ENCODE measurements at places on chromosomes 4 and X.

DNA sequence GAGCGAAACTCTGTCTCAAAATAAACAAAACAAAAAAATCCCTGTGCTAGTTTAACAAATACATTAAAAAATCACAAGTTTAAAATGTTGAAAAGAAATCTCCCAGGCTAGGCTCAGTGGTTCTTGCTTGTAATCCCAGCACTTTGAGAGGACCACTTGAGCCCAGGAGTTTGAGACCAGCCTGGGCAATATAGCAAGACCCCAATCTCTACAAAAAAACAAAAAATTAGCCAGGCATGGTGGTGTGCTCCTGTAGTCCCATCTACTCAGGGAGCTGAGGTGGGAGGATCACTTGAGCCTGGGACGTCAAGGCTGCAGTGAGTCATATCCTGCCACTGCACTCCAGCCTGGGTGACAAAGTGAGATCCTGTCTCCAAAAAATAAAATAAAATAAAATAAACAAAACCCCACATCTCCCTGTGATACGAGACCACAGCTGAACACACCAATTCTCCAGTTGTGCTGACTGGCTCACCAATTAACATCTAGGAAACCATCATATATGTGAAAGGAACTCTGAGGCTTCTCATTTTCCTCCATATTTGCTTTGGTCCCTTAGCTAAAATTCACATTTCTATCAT is 7.3 kb downstream of the RPS4X start:
- H3K27ac ChIP-seq: peak overlapping the region; percentile 80
- peak; percentile 40 for DNase-seq
- peaks cover 52% of the 10 kb centered on the region for H3K4me1 ChIP-seq
- H3K27me3 ChIP-seq: no peaks in the 10 kb centered on the region

DNA sequence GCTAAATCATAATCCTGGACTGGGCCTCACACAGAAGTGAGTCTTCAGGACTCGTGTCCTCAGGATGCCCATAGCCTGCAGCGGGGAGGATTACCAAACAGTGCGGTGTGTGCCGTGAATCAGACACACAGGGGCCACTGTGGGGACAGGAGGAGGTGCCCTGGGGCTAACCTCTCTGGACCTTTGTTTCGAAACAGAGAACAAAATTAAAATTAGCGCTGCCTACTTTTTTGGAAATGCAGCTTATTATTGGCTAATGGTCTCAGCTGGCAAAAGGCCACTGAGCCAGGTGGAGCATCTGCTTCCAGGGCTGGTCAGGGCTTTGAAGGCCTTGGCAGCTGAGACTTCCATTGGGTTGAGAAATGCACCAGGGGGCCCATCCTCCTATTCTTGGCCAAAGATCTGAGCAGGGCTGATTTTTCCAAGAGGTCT is 236.2 kb downstream of the EVC2 start:
- no peak overlapping the region for H3K4me3 ChIP-seq
- H3K27me3 ChIP-seq: no peaks in the 10 kb centered on the region
- DNase-seq: no peak
- H3K4me1 ChIP-seq: no peaks in the 10 kb centered on the region
- H3K36me3 ChIP-seq: no peaks in the 10 kb centered on the region
- no peak overlapping the region for H3K27ac ChIP-seq

DNA sequence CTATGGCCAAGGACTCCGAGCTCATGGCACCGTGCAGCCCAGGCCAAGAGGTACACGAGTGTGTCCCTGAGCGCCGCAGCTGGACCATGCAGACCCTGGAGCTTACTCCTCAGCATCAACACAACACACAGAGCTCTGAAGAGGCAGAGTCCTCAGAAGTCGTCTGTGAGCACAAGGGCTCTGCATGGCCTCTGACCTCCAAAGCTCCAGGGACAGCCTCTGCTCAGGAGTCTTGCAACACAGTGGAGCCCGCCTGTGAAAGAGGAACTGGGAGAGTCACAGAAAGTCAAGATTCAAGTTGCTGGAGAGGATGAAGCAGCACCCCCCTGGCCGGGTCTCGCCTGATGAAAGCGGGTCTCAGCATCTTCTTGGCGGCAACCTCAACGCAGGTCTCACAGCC is 2.9 kb downstream of the LRPAP1 start:
- no peak overlapping the region for H3K4me3 ChIP-seq
- DNase-seq: no peak
- H3K36me3 ChIP-seq: peaks cover 7% of the 10 kb centered on the region
- H3K4me1 ChIP-seq: peaks cover 26% of the 10 kb centered on the region
- no peak overlapping the region for H3K27ac ChIP-seq

DNA sequence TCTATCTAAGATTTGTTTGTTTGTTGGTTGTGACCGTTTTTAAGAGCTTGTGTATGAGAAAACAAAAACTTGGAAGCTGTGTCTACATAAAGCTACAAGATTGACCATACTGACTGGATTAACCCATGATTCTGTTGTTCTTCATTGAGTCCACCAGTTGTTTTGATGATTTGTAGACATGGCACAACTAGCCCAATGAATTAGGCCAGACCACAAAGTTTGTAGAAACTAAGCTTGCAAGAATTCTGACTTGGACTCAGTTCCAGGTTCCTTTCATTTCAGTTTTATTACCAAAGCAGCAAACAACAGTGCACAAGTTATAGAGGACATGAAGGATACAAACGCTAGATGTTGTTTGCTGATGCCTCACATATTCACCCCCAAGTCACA is 119.3 kb downstream of the RASGEF1B start:
- H3K4me3 ChIP-seq: no peak overlapping the region

GRCh38 chr4:184039963-184040383 is 134.9 kb downstream of the STOX2 start:
- DNase-seq: no peak
- H3K27me3 ChIP-seq: peaks cover 53% of the 10 kb centered on the region
- peaks cover 3% of the 10 kb centered on the region for H3K4me1 ChIP-seq
- H3K36me3 ChIP-seq: no peaks in the 10 kb centered on the region

DNA sequence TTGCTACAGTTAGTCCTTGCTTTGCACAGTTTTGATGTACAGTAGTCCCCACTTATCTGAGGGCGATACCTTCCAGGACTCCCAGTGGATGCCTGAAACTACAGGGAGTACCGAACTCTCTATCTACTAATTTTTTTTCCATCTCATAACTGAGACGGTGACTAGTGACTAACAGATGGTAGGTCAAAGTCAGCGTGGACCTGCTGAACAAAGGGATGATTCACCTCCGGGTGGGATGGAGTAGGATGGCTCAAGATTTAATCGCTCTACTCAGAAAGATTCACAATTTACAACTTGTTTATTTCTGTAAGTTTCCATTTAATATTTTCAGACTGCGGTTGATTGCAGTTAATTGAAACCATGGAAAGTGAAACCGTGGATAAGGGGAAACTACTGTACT is 655.8 kb downstream of the ZNF674 start:
- no peaks in the 10 kb centered on the region for H3K27me3 ChIP-seq
- H3K4me1 ChIP-seq: no peaks in the 10 kb centered on the region
- no peaks in the 10 kb centered on the region for H3K36me3 ChIP-seq
- no peak overlapping the region for H3K27ac ChIP-seq

DNA sequence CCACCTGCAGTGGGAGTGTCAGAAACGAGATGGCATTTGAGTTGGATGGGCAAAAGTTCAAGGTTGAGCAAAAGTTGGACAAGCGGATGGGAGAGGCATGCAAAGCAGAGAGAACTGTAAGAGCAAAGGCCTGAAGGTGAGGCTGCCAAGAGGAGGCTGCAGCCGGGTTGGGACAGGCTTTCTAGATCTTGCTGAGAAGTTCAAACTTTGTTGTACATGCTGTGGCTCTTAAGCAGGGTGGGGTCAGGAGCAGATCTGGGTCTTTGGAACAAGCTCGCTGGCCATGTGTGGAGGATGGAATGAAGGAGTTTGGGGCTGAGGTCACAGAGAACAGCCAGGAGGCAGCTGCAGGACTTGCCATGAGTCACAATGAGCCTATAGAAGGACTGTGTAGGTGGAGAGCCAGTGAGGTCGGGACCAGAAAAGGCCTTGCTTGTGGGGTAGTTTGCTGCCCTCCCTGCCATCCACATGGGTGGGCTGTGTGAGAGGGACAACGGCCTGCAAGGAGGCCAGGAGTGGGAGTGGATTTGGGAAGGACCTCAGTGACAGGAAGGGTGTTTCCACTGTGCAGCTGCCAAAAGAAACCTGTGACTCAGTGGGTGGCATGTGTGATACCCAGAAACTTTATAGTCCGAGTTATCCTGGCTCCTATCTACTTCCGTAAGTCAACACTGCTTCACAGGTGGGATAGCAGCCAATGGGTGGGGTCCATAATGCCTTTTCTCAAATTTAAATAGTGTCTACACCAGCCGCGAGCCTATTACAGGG is 210.4 kb downstream of the MID1IP1 start:
- no peak overlapping the region for H3K4me3 ChIP-seq
- H3K4me1 ChIP-seq: no peaks in the 10 kb centered on the region
- DNase-seq: no peak

DNA sequence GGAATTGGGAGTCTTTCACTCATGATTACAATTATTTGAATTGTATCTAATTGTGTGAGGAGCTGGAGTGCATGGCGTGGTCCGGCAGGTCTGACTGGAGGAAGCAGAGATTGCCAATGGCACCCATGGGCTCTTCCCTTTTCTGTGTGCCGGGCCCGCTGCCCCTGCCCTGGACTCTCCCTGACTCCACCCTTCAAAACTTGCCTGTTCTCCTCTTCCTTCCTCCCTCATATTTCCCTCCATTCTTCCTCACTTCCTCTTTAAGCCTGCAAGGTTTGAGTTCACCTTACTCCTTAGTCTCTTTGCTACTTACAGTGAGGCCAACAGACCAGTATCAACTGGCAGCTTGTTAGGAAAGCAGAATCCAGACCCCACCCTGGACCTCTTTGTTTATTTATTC is 6.5 kb upstream of the STBD1 start:
- no peak overlapping the region for H3K4me3 ChIP-seq
- DNase-seq: no peak
- H3K27me3 ChIP-seq: peaks cover 4% of the 10 kb centered on the region
- H3K36me3 ChIP-seq: peaks cover 43% of the 10 kb centered on the region
- H3K27ac ChIP-seq: no peak overlapping the region

- H3K36me3 ChIP-seq: no peaks in the 10 kb centered on the region
- H3K27ac ChIP-seq: no peak overlapping the region
- H3K4me1 ChIP-seq: no peaks in the 10 kb centered on the region
Measured at GRCh38 chrX:26651755-26652154, 435.8 kb downstream of the MAGEB5 start.

DNA sequence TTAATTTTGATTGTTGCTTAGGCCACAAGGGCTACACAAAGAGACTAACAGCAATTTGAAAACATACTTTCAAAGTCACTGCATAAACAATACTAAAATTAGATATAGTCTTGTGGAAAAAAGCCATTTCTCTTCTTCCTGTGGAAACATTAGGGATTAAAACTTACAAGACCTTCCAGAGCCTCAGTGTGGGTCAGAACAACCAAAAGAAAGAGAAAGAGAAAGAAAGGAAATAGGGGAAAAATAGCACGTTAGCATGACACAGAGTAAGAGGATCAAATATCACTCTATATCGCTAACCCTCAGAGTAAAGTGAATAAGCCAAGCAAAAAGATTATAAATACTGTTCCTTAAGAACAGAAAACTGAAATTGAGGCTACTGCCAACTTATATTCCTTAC is 127.8 kb upstream of the DIAPH2 start:
- H3K27ac ChIP-seq: no peak overlapping the region
- H3K36me3 ChIP-seq: no peaks in the 10 kb centered on the region
- H3K4me1 ChIP-seq: no peaks in the 10 kb centered on the region
- DNase-seq: no peak
- no peak overlapping the region for H3K4me3 ChIP-seq

DNA sequence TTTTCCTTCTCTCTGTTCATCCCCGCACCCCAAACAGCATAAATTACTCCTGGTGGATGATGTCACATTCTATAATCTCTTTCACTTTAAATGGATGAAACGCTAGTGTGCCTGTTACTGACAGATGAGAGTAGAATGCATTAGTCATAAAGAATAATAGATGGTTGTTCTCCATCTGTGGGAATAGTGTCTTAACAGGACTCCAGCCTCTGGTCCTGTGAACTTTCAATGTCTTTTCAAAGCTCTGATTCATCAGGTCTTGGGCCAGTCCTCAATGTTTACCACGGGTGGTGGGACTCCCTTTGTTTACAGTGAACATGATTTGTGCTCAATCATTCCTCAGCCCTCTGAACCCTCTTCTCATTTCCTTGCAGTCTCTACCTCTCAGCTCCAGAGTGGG is 182.6 kb downstream of the GABRB1 start:
- H3K27me3 ChIP-seq: no peaks in the 10 kb centered on the region
- H3K4me3 ChIP-seq: no peak overlapping the region
- H3K27ac ChIP-seq: no peak overlapping the region

DNA sequence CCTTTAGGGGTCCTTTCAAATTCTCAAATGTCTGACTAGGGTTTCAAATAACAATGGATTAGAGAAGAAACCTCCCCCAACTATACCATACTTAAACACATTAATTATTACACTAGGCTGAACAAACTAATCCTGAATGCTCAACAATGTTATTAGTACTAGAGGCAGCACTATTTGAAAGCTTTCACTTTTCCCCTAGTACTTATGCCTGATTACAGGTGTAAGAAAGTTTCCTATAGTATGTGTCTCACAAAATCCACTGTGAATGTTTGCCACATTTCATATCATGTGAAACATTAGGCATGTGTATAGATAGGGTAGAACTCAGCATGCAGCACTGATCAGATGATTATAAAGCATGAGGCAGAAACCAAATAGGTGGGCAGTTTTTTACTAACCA is 336.2 kb downstream of the ZNF674 start:
- H3K27ac ChIP-seq: no peak overlapping the region
- DNase-seq: no peak
- H3K4me1 ChIP-seq: peaks cover 14% of the 10 kb centered on the region
- H3K4me3 ChIP-seq: no peak overlapping the region

DNA sequence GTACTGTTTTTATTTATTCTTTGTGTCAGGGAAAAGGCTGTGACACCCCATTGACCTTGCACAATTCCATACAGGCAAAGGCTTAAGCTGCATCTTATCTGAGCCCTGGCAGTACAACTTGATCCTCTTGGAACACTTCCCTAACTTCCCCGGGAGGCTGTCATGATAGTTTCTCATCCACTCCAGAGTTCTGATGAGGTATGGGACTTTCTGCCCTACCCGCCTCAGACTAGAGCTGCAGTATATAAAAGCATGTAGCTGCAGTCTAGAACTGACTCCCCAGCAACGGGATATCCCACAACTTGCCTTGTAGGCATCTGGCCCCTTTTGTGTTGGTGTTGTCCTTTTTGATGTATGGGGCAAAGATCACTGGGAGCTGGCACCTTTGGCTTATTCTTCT is 72.7 kb downstream of the FNIP2 start:
- peaks cover 2% of the 10 kb centered on the region for H3K4me1 ChIP-seq
- DNase-seq: no peak
- H3K27ac ChIP-seq: no peak overlapping the region
